Activated T-helper 2 cell treated with anti-CD3 and anti-CD28 coated beads, Interferon-gamma antibody, Interleukin-2, Interleukin-4, amounts not matched to agents 10 μg/mL and 5 μg/mL and 100 μg/mL, durations not matched to agents 14 hours and 24 hours and 36 hours (primary cell): ENCODE measurements at places on chromosomes 13 and 19. TPM values are rescaled to one million over a fixed set of nuclear protein-coding genes. Genes with fewer than 3 reads are reported as not detected.

The ETFB gene
- total RNA-seq: 209 and 215 TPM in 2 replicates

DNA sequence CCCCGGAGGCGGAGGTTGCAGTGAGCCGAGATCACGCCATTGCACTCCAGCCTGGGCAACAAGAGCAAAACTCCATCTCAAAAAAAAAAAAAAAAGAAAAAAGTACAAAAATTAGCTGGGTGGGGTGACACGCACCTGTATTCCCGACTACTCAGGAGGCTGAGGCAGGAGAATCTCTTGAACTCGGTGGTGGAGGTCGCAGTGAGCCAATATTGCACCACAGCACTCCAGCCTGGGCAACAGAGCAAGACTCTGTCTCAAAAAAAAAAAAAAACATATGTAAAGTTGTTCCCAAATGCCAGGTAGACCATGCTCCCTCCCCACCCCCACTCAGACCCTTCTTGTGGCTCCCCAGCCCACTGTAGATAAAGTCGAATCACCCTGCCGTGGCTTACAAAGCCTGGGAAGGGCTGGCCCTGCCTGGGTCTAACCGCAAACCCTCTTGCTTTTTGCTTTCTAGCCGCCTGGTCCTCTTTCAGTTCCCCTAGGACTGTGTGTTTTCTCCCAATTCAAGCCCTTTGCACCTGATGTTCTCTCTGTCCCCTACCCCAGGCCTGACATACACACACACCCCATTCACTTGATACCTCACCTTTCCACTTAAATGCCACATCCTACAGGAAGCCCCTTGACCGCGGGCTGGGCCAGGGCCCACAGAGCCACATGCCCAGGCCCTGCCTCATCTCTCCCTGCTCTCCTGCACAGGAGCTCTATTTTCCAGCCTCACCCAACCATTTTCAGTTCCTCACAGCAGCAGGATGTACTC lies 34.4 kb downstream of the MAP4K1 start:
- no peak overlapping the region for H3K4me3 ChIP-seq
- no peak overlapping the region for H3K27ac ChIP-seq
- no peaks in the 10 kb centered on the region for H3K27me3 ChIP-seq

- no peaks in the 10 kb centered on the region for H3K36me3 ChIP-seq
- no peak for DNase-seq
- no peak overlapping the region for H3K27ac ChIP-seq
Measured at GRCh38 chr19:16301999-16302694, 22.5 kb upstream of the KLF2 start.

- H3K36me3 ChIP-seq: no peaks in the 10 kb centered on the region
- H3K4me3 ChIP-seq: no peak overlapping the region
- no peaks in the 10 kb centered on the region for H3K4me1 ChIP-seq
- H3K27ac ChIP-seq: no peak overlapping the region
- H3K27me3 ChIP-seq: no peaks in the 10 kb centered on the region
Measured at GRCh38 chr13:110036060-110036459, 249.7 kb upstream of the IRS2 start.

The MATK gene
- total RNA-seq: 25.4 and 27.5 TPM in 2 replicates
